ENCODE measurements at places on chromosomes 13 and 19.
A peak's percentile ranks its signal among the peaks of the same experiment; 100 is the strongest.

GRCh38 chr19:17457616-17458015, 3.1 kb downstream of the NXNL1 start:
- no peak for DNase-seq

DNA sequence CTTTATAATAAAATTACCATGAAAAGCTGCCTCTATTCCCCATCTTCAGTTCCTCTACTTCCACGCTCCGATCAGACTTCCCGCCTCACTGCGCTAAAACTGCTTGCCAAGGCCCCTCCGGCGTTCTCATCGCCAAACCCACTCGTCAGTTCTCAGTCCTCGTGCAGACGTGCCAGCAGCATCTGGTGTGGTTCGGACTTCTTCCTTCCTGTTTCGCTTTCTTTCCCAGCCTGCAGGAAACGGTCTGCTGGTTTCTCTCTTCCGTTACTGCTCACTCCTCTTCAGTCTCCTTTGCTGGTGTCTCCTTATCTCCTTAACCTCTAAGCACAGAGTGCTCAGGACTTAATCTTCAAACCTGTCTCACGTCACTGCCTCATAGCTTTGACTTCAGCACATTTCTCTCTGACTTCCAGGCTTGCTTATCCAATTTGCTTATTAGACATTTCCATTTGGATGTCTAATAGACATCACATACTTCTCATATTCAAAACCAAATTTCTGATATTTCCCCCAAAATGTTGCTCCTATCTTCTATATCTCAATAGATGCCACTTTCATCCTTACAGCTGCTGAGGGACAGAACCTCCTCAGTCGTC, 40.3 kb downstream of the RCBTB2 start:
- DNase-seq = peak; percentile 80

DNA sequence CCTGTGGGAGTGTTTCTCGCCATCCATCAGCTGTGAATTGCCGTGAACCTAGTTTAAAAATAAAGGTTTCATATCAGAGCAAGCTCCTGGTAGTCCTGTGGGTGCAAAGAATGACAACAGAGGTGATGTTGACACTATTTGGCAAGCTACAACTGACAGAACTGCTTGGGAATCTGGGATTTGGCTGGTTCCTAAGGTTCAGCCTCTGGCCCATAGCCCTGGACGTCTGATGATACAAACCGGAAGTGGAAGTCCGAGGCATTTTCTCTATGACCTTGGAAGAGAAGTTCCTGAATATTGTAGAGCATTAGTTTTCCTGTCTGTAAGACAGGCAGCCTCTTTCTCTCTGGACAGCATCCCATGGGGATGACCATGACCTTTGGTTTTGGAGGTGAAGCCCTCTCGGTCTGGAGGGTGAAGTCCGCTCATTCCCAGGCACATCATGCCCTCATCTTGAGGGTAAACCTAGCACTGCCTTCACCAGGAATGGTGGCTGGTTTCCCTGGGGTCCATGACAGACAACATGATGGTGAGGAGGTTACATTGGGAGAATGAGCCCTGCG, 29.1 kb downstream of the GATAD2A start:
- no peak for DNase-seq

DNA sequence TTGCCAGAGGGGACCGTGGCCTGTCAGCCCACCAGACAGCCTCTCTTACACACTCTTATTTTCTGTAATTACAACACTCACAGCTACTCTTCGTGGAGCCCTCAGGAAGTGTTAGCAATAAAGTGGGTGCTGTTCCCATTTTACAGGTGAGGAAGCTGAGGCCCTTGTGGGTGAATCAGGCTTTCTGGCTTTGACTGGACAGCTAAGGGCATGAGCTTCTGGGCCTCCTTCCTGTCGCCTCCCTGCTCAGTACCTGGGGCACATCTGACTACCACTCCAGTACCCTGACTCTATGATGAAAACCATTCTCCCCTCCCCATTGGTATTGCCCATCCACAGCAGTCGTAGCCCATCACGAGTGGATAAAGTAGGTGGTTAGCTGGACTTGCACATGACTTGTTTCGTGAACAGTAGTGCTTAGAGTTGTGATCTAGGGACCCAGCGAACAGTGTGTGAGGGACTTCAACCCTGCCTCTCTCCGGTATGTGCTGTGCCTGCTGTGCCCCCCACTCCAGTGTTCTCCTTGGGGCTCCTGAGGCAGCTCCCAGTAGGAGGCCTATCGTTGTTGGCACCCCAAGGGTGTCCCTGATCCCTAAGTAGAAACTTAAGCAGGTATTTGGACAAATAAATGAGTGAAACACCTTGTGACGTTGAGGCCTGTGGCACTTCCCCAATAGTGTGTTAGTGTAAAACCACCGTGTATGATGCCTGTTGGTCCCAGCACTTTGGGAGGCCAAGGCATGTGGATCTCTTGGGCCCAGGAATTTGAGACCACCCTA, 38.6 kb downstream of the GATAD2A start:
- no peak for DNase-seq
